Natural killer cell (primary cell): ENCODE measurements at places on chromosomes 6 and 20.

- no peak for DNase-seq
These were observed 120.7 kb downstream of the DST start for GRCh38 chr6:56521976-56522375.

DNA sequence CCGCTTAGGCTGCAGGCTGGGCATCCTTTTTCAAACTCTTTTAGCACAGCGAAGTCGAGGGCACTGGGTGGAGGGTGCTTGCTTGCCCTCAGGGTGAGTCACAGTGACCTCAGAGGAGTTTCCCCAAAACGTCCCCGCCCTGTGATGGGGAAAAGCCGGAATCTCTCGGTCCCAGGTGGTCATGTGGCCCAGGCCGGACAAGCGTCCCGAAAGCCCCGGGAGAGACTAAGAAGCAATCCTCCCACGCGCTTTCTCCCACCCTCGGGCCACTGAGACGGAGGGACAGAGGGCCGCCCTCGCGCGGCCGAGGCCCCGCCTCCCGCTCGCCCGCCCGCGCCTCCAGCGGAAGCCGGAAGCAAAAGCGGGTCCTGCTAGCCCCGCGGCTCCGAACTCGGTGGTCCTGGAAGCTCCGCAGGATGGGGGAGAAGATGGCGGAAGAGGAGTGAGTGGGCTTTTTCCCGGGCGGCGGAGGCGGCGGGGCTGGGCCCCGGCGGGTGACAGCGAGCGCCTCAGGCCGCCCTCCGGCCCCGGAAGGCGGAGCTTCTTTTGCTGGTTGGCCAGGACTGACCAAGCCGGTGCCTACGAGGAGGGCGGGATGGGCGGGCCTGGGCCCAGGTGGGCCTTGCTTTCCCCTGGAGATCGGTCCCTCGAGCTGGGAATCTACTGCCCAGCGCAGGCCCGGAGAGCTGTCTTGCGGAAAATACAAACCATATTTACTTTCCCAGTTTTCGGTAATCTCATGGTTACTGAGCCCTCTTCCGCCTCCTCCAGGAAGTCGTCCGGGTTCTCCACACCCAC is at the start of gene SLC9A8:
Gene SLC9A8 (plus strand): TSS at position 322 of the 798 bp plus-strand sequence. CDS start 95 bp downstream, at position 417.
- peak; percentile 85 for DNase-seq

GRCh38 chr6:42860481-42860880 is 18.9 kb upstream of the RPL7L1 start:
- DNase-seq: no peak

GRCh38 chr20:9838035-9838377 is 870 bp downstream of the PAK5 start:
- DNase-seq: no peak

- no peak for DNase-seq
These were observed 88.3 kb downstream of the CDYL start for GRCh38 chr6:4864519-4864918.

- DNase-seq: peak; percentile 32
These were observed 124.0 kb upstream of the SLC2A12 start for GRCh38 chr6:134176264-134176975.

DNA sequence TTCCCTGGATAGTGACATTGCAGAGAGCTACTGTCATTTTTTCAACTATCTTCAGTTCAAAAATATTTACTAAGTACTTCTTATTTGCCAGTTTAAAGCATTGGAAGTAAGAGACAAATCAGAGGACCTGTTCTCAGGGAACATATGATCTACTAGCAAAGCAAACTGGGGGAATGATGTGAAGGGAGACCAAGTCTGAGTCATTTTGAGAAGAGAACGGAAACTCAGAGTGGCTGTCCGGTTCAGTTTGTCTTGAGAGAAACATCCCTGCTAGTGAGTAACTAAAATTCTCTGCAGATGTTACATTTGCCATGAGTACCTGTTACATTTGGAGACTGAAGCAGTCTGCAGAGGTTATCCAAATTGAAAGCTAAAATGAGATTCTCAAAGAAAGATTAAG is 118.3 kb downstream of the KCNQ5 start:
- no peak for DNase-seq

DNA sequence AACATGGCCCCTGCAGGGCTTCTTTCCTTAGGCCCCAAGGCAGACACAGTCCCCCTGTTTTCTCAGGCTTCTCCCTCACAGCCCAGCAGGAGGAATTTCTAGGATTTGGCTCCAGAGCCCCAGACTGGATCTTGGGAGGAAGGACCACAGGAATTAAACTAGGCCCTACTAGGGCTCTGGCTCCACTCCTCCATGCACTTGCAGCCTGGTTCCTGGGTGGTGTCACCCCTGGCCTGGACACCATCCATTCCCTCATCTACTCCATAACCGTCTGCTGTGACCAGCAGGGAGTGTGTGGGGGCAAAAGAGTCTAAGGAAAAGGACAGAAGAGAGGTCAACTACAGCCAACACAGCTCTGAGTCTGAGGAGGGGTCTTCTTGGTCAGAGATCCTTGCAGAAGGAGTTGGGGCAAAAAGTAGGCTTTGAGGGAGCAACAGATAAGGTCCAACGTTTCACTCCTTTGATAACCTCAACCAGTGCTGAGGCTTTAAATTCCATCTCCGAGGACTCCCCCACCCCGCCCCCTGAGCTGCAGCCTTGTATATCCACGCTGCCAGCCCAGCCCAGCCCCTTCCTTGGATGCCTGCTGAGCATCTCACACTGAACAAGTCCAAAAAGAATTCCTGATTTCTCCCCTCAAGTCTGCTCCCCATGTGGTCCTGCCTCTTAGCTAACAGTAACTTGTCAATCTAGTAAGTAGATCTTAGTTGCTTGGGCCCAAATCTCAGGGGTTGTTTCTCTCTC is 27.9 kb upstream of the SPDEF start:
- no peak for DNase-seq

- DNase-seq: no peak
These were observed 39.7 kb downstream of the SH3BGRL2 start for GRCh38 chr6:79670789-79671188.

DNA sequence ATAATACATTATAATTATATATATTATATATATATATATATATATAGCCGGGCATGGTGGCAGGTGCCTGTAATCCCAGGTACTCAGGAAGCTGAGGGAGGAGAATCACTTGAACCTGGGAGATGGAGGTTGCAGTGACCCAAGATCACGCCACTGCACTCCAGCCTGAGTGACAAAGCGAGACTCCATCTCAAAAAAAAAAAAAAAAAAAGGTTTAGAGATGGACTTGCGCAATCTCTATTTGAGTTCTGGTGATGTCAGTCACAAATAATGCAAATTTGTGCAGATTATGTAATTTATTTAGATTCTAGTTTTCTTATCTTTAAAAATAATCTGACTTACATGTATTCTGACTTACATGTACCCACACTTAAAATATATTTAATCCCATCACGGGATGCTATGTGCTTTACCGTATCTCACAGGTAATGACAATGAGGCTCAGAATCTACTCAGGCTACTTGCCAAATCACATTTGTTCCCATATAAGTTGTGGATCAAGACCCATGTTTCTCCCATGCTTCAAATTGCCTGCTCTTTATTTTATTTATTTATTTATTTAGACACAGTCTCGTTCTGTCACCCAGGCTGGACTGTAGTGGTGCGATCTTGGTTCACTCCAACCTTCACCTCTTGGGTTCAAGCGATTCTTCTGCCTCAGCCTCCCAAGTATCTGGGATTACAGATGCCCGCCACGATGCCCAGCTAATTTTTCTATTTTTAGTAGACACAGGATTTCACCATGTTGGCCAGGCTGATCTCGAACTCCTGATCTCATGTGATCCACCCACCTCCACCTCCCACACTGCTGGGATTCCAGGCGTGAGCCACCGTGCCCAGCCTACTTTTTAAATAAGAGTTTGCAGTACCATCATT is 7.6 kb upstream of the UST start:
- no peak for DNase-seq

GRCh38 chr6:168028181-168028580 is 30.7 kb downstream of the KIF25 start:
- no peak for DNase-seq

- DNase-seq: peak; percentile 59
These were observed 199.7 kb upstream of the SIM1 start for GRCh38 chr6:100664274-100665040.

GRCh38 chr6:11201772-11202512 is 30.5 kb downstream of the NEDD9 start:
- DNase-seq: no peak

GRCh38 chr6:128919412-128920180 is 36.7 kb downstream of the LAMA2 start:
- DNase-seq: no peak
